Activated T-helper 1 cell treated with anti-CD3 and anti-CD28 coated beads, Interleukin-12 subunit alpha, Interleukin-12 subunit beta, Interleukin-2, Interleukin-4 antibody, amounts not matched to agents 30 ng/mL and 10 ng/mL and 1 ng/mL, durations not matched to agents 14 hours and 24 hours and 36 hours (primary cell): ENCODE measurements at places on chromosomes 7 and 10. TPM values are rescaled to one million over a fixed set of nuclear protein-coding genes. Genes with fewer than 3 reads are reported as not detected.

TAF3 gene
- total RNA-seq = 15.1 and 16.3 TPM in 2 replicates

CTAGE4 gene
- 0.75 and 1.1 TPM in 2 replicates for total RNA-seq

MRLN gene
- 0.23 and 0.54 TPM in 2 replicates for total RNA-seq

INA gene
- 1.5 TPM in 2 replicates for total RNA-seq

CDCA7L gene
- 102 and 113 TPM in 2 replicates for total RNA-seq

DNA sequence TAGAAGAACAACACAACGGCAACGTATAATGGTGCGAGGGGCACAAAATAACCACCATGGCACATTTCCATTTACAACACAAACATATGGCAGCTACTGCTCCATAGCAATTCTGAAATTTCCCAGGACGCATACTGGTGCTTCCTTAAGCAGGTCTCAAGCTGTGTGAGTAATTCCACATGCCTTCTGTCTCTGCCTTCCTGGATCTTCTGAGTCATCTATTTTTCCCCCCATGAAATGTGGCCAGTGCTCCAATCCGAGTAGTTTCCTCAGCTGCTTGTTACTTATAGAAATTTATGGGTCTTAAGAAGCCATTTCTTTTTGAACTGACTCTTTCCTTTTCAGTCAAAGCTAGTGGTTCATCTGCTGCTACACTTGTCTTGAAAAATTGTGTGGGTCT lies 256.6 kb upstream of the KLF6 start:
- no peak for DNase-seq

DNA sequence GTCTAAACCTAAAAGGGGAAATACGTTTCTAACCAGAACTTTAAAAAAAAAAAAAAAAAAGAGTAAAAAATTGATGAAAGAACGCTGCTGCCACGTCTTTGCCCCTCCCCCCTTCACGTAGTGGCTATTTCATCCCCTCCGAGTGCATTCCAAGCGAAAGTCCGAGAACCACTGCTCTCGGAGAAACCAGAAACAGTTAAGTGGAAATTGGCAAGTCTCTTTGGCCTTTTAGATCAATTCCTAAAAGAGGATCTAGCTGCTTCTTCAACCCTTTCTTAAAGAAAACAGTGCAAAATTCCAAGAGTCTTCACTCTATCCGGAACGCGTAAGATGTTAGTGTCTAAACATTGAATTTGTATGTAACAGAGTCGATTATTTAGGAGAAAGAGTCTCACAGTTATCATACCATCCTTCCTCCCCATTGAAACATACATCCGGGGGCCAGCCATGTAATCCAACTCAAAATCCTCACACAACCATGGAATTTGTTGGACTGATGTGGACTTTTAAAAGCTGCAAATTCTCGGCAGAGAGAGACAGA lies 1.1 kb downstream of the P4HA1 start:
- DNase-seq = no peak

- no peak for DNase-seq
Observed at GRCh38 chr10:63631991-63632390, 110.8 kb downstream of the REEP3 start.

DNA sequence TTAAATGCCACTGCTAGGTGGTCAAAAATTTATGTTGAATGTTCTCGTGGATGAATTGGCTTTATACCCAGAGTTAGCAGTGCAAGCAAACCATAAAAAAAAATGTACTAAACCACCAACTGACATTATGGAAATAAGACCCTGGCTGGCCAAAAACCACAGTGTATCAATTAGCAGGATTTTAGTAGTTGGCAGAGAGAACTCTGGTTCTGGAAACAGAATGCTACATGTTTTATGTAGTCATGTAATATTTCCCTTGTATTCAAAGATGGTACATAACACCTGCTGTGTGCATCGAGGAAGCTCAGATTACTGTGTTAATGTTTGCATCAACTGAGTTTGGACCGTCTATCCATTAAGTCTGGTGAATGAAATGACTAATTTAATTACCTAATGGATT lies 618.5 kb downstream of the CCSER2 start:
- DNase-seq = no peak

- DNase-seq = no peak
Observed at GRCh38 chr10:52818019-52818418, 45.4 kb upstream of the MBL2 start.

DNA sequence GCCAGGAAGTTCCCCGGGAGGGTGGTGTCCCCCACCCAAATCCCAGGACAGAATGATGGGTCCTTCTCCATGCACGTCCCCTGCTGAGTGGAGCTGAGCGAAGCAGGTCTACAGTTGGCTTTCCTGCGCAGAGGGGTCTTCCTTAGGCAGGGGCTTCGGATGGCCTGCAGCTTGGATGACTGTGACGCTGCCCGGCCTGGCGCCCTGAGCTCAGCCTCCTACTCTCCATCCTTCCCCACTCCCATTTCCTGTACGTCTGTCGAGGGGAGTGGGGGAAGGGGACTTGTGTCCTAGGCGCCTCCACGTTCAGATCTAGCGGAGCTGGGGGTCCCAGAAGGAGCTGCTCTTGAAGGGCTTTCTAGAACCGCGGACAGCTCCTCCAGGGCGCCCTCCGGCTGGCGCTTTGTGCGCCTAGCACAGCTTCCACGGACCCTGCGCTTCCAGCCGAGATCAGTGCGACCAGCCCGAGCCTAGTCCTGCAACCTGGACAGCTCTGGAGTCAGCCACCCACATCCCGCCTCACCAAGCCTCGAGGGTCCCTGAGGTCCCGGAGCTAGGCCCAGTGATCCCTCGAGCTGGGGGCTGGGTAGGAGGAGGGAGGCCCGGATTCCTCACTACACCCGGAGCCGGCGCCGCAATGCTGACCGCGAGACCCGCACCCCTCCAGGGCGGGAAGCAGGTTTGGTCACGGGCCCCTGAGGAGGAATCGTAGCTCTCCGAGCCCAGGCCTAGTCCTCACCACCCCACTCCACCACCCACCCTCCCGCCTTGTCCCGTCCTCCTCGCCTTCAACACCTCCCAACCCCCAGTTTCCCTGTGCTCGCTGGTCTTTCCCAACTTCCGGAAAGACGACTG lies 1.9 kb downstream of the GRID1 start:
- no peak for DNase-seq

DNA sequence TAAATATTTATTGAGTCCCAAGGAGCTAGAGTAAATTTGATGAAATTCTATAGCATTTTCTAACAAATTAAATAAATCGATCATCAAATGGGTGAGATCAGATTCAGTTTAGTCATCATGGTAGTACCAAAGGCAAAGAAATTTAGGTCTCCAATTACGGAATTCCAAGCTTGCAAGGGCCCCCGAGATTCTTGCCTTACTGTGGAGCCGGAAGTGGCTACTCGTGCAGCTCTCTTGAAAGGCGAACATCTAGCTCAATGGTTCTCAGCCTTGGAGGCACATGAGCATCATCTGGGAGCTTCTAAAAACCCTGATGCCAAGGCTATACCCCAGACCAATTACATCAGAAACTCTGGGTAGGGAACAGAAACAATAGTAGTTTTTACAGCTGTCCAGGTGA lies 117.9 kb upstream of the PRR15 start:
- no peak for DNase-seq
